ENCODE measurements at places on chromosomes 7 and 10. TPM values are rescaled to one million over a fixed set of nuclear protein-coding genes. Genes with fewer than 3 reads are reported as not detected.

ZPBP gene
- not detected for total RNA-seq

GNAI1 gene
- total RNA-seq, result 50.6 TPM

MACC1 gene
- not detected for total RNA-seq

HMX3 gene
- total RNA-seq, result not detected

MAP3K8 gene
- 3.1 TPM for total RNA-seq

GHRHR gene
- total RNA-seq, result not detected

NEBL gene
- total RNA-seq, result 7.6 TPM

NUTM2D gene
- total RNA-seq, result 1.9 TPM
